CD4-positive, alpha-beta T cell (primary cell): ENCODE measurements at places on chromosomes 6 and 20.

DNA sequence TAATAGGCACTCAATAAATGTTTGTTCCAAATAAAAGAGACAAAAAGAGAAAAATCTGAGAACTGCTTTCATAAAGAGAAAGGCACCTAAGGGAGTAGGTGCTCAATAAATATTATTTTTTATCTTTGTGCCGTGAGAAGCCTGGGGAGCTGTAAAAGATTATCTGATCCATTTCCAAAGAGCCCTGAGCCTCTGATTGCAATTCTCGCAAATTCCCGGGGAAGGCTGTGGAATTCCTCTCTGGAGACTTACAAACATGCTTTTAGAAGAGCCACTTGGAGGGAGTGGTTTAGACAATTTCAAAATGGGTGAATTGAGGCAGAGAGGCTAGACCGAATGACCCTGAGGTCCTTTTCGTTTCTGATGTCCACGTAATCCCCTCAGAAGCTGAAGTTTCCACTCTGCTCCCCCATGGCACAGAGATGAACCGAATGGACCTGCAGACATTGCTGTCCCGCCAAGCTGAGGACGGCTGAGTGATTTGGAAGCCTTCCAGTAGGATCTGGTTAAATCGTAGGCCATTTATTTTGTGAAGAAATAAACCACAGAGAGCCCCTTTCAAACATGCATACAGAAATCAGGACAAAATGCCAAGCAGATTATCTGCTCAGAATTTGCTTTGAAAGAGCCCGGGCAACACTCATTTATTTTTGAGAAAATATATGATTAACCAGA, 77.8 kb downstream of the PKHD1 start:
- no peak for DNase-seq

DNA sequence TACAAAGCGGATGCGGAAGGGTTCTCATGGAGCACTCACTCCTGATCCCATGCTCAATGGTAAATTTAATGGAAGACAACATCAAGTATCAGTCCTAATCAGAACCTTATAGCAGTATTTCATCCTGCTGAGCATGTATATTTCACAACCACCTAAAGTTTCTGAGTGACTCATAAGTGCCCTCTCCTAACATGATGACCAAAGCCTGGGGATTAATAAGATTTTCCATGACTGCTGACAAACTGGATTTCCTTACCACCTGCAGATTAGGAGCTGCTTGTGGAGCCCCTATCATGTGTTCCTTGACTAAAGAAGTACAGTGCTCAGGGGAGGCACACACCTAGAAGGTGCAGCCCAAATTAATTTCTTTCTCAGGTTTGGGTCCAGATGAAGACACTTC, 112.8 kb downstream of the INSM1 start:
- DNase-seq, result no peak

- no peak for DNase-seq
These were observed 48.1 kb upstream of the SMLR1 start for GRCh38 chr6:130778946-130779657.

DNA sequence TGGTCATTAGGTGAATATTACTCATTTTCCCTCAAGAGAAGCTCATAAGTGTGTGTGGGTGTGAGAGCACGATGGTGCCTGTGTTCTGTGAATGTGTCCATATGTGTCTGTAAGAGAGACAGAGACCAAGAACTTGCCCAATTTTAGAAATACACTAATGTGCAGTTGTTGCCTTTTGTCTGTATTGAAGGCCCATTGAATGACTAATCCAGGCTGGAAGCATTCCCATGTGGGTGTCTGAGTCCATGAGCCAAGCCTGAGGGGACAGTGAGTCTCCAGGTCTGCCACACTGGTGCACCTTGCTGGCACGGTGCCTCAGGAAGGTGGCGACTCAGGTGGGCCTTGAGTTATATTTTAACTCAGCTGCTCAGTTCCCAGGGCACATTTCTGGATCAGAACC, 25.5 kb upstream of the ASXL1 start:
- DNase-seq, result no peak

DNA sequence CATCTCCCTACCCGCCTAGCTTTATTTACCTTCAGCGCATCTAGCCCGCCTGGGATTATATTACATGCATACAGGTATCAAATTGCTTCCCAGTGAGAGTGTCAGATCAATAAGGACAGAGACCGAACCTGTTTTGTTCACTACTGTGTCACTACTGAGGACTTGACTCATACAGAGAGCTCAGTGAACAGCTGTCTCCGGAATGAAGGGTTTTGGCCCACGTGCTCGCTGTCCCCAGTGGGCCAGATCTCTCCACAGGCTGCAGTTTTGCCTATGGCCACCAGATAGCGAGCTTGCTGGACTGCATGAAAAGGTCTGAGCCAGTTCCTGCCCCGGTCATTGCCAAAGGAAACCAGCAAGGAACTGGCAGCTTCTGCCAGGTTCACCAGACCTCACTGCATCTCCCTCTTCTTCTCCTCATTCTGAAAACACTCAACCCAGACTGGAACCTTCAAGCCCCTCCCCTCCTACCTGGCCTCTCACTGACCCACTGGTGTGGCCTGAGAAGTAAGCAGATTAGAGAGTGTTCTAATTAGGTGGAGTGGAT, 150.8 kb downstream of the ZMYND8 start:
- peak; percentile 68 for DNase-seq
